ENCODE measurements at places on chromosomes 6 and 20.

DNA sequence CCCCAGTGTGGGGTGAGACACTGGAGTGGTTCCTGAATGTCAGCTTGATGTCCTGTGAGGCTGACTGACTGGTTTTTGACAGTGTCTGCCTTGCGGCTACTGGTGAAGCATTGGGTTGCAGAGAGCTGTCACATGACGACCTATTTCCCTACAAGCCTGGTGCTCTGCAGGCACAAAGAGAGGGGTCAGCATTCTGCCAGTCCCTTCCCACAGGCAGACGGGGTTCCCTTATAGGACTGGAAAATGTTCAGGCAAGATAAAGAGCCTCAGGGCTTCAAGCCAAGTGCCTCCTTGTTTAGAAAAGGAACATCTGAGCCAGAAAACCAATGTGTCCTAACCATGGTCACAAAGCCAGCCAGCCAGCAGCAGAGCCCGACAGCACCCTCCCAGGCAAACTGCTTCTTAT lies 11.0 kb downstream of the LY86 start:
- DNase-seq = no peak

DNA sequence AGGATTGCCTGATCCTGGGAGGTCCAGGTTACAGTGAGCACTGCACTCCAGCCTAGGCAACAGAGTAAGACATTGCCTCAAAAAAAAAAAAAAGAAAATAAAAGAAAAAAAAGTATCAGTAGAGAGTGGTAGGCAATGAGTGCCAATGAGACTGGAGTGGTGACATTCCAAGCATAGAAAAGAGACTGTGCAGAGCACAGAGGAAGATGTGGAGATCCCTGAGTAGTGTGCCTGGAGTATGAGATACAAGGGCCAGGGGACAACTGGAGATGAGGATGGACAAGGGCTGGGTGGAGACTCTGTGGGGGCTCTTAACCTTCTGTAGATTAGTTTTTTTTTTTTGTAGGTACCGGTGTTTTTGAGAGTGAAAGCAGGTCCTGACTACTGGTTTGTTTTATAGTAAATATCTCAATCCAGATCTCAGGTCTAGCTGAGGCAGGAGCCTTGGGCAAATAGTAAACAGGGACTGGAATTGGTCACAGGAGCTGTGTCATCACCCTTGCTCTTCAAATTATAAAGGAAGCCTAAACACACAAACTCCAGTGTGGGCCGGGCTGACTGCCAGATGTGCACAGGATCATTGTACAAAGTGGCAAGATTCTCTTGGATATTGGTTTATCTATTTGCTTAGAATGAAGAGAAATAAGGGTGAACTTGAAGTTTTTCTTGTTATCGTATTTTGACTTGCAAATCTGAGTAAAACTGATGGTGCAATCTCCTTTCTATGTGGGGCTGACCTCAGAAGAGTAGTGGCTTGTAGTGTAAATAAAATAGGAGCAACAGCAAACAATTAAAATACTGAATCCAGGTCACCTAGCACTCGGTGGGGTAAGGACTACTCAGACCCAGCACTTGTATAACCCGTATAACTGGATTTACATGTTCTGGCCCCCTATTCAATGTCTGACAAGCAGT lies 144.9 kb downstream of the SOX4 start:
- DNase-seq = no peak

DNA sequence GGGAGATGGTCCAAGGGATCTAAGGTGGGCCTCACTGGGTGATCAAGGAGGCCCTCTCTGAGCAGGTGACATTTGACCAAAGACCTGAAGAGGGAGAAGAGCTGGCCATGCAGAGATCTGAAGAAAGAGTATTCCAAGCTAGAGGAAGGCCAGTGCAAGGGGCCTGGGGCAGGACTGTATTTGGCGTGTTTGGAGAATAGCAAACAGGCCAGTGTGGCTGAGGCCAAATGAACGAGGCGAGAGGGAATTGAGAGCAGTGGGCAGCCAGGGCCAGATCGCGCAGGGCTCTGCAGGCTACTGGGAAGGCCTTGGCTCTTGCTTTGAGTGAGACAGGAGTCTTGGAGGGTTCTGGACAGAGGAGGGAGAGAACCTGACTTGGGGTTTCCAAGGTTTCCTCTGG lies 9.3 kb downstream of the NOL4L start:
- DNase-seq = no peak

GRCh38 chr6:21024616-21025015 lies 490.4 kb downstream of the CDKAL1 start:
- no peak for DNase-seq

GRCh38 chr6:133890711-133891148 lies 1.8 kb downstream of the TCF21 start:
- no peak for DNase-seq

GRCh38 chr20:58892141-58892931 lies 39.8 kb downstream of the GNAS start:
- peak; percentile 51 for DNase-seq

DNA sequence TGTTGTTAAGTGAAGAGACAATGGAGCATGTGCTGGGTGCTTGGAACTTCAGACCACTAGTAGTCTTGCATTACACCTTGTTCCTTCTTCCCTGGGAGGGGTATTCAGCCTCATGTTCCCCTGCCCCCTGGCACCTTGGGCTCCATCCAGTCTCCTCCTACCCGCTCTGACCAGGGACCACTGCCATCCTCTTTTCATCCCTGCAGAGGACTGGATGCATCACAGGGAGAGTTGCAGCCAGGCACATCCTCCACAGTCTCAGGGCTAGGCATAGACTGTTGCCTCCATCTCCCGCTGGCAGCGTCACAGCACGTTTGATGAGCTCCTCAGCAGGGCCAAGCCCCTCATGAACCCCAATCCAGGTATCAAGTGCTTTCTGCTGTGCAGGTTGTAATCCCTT lies 1.3 kb upstream of the TAAR8 start:
- DNase-seq = no peak

- DNase-seq = no peak
Observed at GRCh38 chr20:57988828-57989227, 239.6 kb downstream of the ANKRD60 start.

GRCh38 chr20:19408971-19409370 lies 196.5 kb downstream of the SLC24A3 start:
- peak; percentile 32 for DNase-seq

DNA sequence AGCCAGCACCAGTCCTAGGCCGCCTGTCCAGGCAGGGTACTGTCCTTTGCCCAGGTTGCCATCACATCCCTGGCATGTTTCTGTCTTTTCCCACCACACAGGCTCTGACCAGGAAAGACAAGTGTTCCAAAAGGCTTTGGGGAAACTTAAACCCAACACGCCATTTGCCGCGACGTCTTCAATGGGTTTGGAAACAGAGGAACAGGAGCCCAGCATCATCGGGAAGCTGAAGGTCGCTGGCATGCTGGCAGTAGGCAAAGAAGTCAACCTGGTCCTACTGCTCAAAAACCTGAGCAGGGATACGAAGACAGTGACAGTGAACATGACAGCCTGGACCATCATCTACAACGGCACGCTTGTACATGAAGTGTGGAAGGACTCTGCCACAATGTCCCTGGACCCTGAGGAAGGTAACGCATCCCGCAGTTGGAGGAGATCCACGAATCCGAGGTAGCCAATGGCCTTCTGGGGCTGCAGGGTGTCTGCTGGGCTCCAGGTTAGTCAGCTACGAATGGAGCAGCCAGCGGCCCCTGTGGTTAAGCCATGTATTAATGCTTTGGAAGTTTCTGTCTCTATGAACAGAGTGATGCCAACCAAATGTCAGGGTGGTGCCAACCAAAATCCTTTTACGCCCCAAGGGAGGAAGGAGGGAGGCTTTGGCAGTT lies 36.2 kb downstream of the TGM3 start:
- DNase-seq = no peak

DNA sequence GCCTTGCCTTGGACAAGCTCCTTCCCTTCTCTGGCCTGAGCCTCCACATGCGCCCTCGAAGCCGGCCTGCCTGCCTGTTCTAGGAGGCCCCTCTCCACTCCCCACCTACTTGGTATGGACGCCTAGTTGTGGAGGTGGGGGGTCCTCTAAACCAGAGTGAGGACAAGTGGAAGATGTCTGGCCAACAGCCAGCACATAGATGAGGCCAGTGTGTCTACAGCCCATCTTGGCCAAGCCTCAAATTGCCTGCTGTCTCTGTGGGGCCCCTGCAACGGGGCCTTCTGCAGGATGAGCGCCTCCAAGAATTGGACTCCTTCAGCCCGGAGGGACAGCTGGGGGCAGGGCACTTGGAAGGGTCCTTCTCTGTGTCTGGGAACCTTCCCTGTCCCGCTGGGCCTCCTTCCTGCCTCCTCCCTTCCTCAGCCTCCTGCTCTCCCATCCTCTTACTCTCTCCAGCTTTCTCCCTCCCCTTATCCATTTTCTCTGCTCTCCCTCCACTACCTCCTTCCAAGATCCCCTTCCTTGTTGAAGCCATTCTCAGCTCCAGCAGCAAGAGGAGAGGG lies 1.6 kb downstream of the MDFI start:
- peak; percentile 84 for DNase-seq
